Immature natural killer cell (primary cell): ENCODE measurements at places on chromosomes 7 and 10.

GRCh38 chr7:134443396-134444070 is 15.4 kb downstream of the AKR1B1 start:
- DNase-seq, result no peak

- no peak for DNase-seq
These were observed 26.5 kb downstream of the VPS50 start for GRCh38 chr7:93258661-93259060.

GRCh38 chr10:45371560-45371959 is 2.5 kb upstream of the ALOX5 start:
- no peak for DNase-seq

DNA sequence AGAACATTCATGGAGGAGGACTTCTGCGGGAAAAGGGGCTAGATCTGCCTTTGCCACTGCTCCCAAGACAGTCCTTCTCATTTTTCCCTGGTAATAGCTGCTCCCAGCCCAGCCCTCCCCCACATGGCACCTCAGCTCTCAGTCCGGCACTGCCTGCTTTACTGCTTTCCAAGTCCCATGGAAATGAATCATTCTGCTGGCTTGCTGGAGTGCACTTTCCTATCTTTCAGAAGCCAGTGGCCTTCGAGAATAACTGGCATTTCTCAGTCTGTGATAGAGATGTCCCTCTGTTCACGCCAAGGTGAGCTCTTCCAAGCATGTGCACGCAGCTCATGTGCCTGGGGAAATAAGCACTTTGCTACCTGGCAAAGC is 61.4 kb downstream of the SYPL1 start:
- DNase-seq, result no peak

DNA sequence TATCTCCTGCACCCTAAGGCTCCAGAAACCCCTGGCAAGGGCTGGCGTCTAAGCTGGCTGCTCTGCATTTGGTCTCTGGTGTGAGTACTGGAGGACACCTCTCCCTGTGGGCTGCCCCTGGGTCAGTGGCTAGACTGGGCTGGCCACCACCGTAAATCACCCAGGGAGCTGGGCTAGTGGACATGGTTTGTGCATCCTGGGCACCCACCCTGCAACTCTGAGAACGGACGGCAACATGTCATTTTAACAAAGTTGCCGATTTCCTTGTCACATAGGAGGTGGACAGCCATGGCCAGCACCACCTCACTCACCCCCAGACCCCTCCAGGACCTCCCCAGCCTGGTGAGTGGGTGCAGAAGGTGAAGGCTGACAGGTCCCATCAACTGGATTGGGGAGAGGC is 26.8 kb upstream of the PCBD1 start:
- no peak for DNase-seq

- no peak for DNase-seq
These were observed 4.8 kb downstream of the RAMP3 start for GRCh38 chr7:45162311-45162845.
